Spinal cord (tissue), 10 donors: ENCODE measurements at places on chromosomes 5 and 9.

- DNase-seq, result no peak
Observed at GRCh38 chr5:39422036-39422606, 2.7 kb downstream of the DAB2 start.

DNA sequence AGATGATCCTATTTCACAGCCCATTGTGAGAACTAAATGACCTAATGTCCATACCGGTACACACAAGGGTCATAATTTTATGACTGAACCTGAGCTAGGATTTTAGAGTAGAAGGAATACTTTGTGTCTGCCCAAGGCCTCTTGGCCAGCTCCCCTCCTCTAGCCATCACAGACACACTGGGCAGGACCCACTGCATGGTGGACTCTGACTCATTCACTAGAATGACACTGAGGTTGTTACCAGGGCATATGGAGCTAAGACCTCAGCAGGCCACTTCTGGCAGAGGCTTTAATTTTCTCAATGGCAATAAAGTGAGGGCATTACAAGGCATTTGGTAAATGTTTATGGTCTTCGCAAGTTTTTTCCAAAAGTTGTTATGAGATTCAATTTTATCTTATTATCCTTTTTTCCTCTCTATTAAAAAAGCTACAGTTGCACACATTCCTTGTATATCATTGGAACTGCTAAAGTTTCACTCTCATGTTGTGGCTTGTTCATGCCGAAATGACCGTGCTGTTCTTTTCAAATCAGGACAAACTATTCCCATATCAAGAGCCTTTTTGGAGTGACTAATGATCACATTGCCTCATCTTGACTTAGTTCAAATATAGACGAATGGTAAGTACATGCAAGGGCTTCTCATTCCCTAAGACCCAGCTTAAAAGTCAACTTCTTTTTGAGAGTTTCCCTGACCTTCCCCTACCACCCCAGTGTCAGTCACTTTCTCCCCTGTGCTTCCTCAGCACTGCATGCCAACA, 595.7 kb downstream of the ACTL7B start:
- DNase-seq, result no peak

DNA sequence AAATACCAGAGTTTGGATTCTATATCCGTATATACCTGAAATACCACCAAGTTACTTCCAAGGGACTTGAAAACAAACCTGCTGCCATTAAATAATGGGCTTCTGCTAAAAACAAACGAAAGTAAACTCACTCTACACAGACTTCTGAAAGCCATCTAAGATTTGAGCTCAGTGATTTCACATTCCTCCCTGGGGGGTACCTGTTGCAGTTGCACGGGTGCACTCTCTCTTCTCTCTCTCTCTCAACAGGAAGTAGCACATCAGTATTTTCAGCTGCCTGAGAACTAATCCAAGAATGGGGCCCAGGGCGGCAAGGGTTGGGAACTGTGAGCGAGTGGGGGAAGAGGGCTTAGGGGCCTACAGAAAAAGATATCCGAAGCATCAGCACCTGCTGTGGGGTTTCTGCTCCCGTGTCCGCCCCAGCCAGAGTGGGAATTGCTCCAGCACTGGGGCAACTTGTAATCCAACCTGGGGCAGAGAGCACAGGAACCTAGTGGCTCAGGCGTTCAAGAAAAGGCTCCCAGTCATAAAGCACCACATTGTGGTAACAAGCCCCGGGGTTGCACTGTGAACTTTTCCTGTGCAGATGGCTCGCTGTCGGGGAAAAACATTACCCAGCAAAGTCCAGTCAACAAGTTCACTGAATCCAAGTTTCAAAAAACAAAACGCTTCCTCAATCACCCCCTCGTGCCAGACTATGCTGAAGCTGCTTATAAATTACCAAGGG, 99.8 kb downstream of the EFNA5 start:
- DNase-seq, result peak; percentile 51

DNA sequence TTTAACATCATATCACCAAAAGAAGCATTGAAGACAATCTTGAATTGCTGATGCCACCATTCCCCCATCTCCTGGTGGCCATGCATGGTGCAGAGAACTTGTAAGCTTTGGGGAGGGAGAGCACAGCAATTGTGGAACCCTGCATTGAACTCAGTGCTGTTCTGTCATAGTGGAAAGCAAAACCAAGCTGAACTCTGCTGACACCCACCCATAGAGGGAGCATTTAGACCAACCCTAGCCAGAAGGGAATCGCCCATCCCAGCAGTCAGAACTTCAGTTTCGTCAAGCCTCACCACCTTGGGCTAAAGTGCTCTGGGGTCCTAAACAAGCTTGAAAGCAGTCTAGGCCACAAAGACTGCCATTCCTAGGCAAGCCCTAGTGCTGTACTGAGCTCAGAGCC, 37.4 kb upstream of the RUSC2 start:
- no peak for DNase-seq

DNA sequence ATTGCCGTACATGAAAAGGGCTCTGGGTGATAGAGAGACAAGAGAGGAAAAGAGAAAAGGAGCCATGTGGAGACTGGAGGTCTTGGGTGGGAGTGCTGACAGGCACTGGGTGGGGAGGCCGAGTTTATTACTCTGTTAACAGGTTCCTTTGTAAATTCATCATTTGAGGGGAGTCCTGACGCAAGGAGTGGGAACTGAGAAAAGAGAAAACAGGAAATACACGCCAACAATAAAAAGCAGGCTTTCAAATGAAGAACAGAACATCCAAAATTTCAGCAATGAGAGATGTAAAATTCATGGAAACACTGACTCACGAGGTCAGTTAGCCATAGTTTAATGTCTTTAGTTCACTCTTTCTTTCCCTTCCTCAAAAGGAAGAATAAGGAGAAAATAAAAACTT, 342.8 kb downstream of the TMEM167A start:
- no peak for DNase-seq

DNA sequence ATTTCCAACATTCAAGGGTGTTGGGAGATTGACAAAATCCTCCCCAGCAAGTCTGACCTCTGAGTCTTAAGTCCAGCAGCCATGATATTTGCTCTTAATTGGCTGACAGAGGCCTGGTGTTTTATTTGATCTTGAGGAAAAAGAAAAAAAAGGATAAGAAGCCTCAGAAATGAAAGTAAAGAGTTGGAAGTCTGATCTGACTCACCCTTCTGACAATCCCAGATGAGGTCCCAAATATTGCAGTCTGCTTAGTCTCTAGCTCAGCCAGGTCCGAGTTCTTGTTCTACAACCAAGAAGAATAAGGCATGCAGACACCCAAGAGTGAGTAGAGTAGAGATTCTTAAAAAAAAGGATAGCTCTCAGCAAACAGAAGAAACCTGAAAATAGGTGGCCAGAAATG, 632.5 kb upstream of the ST8SIA4 start:
- no peak for DNase-seq

DNA sequence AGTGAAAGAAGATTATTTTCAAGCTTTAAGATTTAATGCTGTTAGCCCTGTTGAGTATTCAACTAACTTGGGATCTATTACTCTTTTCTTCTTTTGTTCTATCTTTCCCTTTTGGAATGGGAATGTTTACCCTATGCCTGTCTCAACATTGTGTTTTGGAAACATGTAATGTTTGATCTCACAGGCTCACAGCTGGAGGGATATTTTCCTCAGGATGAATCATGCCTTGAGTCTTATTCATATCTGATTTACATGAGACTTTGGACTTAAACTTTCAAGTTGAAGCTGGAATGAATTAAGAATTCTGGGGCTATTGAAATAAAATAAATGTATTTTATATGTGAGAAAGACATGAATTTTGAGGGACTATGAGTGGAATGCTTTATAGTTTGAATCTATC, 607.8 kb upstream of the PTGER4 start:
- no peak for DNase-seq

DNA sequence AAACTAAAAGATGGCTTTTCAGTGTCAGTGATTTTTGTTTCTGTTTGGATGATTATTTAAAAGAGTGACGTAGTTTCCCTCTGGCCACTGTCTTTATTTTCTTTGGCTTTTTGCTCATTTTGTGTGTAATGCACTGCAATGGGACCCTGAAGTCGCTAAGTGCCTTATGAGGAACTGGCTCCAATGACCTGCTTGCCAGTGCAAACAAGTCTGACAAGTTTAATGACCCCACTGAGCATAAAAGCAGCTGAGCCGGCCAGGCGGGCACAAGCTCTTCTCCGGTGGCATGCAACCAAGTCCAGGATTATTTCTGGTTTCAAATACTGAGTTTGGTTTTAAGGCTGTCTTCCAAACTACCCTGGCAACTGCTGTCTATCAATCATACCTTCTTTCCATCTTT, 15.6 kb upstream of the GNA14 start:
- DNase-seq, result peak; percentile 53

- DNase-seq, result no peak
Observed at GRCh38 chr9:90274725-90275124, 367.9 kb downstream of the DIRAS2 start.

- DNase-seq, result no peak
Observed at GRCh38 chr9:16370647-16371046, 499.8 kb downstream of the BNC2 start.
